ELF-1 (cell line): ENCODE measurements at places on chromosomes 1 and 21.

GRCh38 chr21:26967062-26967913 lies at the start of gene ADAMTS5:
Gene ADAMTS5 (minus strand): TSS chr21:26967088. CDS start chr21:26966391, 697 bp downstream.
- peak; percentile 78 for DNase-seq

DNA sequence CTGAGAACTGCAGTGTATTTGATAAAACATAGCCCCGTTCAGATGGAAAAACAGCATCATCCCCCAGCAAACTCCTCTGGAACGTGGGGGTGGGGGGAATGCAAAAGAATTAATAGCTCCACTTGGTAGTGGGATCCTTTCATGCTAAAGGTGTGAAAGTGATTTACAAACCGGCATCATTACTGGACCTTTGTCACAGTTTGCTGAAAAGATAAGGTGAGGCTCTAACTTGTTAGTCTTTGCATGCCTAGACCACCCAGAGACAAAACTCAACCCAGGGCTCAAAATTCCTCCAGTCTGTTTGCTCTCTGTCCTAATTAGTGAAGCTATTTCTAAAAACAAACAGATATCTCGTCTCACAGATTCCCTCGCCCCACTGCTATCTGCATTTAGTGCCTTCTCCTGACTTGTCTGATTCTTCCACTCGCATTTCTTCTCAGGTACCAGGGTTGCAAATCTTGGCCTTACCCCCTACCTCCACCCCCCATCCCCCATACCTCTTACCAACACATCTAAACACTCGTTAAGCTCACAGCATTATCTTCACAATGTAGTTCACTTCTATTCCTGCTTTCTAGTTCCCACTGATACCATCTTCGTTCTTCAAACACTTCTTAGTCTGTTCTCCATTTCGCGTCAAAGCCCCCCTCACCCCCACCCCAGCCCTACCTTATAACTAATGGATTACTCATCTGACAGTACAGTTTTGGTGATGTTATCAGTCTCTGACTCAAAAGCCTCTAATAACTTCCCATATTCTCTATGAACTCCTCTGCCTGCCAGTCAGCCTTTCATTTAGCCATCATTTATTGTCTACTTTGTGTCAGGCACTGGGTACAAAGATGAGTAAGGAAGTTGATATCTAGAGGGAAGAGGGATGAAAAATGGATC lies 11.8 kb downstream of the IER5 start:
- peak; percentile 63 for DNase-seq

- DNase-seq, result no peak
Observed at GRCh38 chr1:40763742-40764532, 19.6 kb upstream of the KCNQ4 start.

DNA sequence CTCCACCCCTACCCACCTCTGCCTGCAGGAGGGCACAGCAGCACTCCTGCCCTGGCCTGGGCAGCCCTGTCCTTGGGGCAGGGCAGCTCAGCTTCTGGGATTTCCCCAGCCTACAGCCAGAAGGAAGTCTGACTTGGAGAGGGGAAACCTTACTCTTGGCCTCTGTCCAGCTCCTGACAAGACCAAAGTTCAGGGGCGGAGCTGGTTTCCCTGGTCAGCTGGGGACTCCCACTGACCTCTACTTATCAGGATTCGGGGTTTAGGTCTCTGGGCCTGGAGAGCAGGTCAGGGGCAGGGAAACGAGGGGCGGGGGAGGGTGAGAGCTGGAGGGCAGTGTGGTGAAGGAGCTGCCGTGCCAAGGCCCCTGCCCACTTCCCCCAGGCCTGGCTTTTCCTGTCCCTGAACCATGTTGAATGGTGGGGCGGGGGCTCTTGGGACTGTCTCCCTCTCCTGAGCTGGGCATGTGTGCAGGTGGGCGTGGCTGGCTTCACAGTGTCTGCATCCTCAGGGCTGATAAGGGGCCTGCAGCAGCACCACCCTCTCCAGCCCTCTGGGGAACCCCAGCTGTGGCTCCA lies 16.8 kb upstream of the ETV3 start:
- peak; percentile 67 for DNase-seq

- DNase-seq, result no peak
Observed at GRCh38 chr1:115238336-115239147, 99.5 kb downstream of the NGF start.
